Kidney (tissue), 22 donors: ENCODE measurements at places on chromosomes 2 and 18. TPM values are rescaled to one million over a fixed set of nuclear protein-coding genes. Genes with fewer than 3 reads are reported as not detected.

DNA sequence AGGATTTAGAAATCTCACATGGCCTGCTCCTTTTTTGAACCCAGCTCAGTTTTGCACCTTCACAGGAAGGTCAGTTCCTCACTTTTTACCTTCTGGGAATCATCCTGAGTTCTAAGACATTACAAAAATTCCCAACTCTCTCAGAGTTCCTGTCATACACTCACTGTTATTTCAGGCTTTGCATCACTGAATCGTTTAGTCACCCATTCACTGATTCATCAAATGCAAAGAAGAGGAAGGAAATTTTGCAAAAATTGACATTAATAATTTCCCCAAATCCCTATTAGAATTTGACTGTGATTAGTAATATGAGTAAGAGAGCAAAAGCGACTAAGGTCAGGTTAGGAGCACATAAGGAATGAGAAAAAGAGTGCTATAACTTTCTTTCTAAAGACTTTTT, 197.5 kb downstream of the PDE1A start:
- DNase-seq, result no peak

GRCh38 chr2:236871500-236872001, 214.1 kb upstream of the COPS8 start:
- peak; percentile 48 for DNase-seq

Gene ZNF521
- 1.8 TPM for polyA plus RNA-seq

GRCh38 chr2:221454459-221455105, 117.5 kb downstream of the EPHA4 start:
- no peak for DNase-seq

GRCh38 chr2:83282841-83283240, 1176.2 kb downstream of the SUCLG1 start:
- DNase-seq, result peak; percentile 17

DNA sequence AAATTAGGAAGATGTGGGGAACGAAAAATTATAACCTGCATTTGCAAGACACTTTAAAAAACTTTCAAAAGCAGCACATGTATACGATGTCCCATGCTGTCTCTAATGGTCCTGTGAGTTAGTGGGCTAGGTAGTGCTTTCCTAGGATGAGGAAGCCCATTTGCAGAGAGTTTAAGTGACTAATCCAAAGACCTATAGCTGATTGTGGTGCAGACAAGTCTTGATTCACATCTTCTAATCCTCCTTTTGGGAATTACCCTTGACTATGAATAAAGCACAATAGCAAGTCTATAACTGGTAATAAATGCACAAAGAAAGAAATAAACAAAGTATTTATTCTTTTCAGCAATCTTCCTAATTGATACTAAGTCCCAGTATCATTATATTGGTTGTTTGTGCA, 234.6 kb upstream of the FANCL start:
- no peak for DNase-seq

Gene PTRHD1
- 56.4 TPM for polyA plus RNA-seq

DNA sequence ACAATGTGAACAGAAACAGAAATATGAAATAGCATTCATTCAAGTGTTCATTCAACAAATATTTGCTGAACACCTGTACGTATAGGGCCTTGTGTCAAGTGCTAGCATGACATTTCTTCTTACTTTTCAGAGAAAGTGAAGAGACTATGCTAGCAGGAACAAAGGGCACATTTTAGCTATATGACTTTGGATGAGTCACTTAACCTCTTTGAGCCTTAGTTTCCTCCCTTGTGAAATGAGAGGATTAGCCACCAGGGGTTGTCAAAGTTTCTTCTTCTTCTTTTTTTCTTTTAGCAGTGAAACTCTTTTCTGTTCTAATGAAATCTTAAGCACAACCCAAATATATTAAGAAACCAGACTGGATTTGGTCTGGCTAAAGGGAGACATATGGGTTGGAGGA, 53.1 kb downstream of the FIGN start:
- no peak for DNase-seq

DNA sequence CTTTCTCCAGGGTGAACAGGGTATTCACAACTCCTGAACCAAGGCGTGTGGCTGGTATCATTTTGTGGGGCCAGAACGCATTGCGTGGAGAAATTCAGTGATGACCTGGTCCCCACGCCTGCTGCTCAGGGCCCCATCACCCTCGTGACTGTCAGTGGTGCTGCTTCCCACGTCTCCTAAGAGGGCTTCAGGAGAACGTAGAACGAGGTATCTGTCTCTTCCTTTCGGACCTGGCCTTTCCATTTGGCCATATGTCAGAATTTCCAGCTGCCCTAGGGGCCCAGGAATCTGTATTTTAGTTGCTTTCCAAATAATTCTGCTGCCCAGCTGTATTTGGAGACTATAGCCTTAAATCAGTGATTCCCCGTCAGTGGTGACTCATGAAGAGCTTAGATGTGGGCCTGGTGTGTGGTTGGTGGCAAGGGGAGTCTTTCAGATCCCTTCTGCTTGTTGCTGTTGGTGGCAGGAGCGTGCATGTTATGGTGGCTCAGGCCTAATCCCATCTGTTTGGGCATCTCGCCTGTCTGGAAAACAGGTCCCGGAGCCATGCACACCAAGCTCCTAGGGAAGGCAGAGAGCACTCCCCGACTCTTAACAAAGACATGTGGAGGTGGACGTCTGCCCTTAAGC, 56.4 kb downstream of the NPAS2 start:
- DNase-seq, result no peak

GRCh38 chr18:59701272-59701671, 4.0 kb upstream of the CCBE1 start:
- DNase-seq, result no peak

GRCh38 chr18:79208906-79209305, 139.7 kb downstream of the ATP9B start:
- no peak for DNase-seq

GRCh38 chr18:36176711-36177110, 10.6 kb upstream of the MOCOS start:
- DNase-seq, result no peak

- DNase-seq, result peak; percentile 5
Measured at GRCh38 chr2:118490330-118490729, 357.1 kb downstream of the EN1 start.
